DMS79 (cell line): ENCODE measurements at places on chromosomes 11 and 22.

DNA sequence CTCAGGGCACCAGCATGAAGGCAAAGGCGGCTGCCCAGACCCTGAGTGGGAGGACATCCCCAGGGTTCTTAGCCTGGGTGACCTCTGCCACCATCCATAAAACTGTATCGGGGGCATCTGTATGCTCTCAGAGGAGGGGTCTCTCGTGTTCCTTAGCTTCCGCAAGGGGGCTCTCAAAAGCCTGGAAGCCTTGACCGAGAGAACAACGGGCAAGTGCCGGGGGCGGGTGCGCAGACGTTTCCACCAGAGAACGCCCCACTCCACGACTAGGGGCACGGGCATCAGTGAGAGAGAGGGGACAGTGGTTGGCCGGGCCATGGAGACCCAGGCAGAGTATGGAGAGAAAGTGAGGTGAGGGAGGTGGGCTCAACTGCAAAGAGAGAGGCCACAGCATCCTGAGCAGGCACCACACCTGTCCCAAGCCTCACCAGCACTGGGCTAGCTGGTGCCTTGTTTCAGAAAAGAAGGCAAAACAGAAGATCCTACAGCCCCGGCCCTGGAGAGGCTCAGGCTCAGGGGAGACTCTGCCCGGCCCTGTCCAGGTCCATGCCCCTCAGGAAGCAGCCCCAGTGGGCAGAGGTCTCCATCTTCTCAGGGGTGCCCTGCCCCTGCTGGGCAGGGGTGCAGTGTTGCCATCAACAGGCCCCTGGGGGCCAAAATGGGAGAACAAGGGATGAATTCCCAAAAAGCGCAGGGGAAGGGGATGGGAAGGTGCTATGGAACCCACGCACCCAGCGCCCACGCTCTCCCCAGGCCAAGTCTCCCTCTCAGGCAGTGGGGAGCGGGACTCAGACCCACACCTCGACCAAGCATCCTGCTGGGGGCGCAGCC lies 5.9 kb downstream of the TSPAN32 start:
- no peak for DNase-seq

- no peak for DNase-seq
Observed at GRCh38 chr11:7900686-7901085, 30.4 kb downstream of the OR10A6 start.

DNA sequence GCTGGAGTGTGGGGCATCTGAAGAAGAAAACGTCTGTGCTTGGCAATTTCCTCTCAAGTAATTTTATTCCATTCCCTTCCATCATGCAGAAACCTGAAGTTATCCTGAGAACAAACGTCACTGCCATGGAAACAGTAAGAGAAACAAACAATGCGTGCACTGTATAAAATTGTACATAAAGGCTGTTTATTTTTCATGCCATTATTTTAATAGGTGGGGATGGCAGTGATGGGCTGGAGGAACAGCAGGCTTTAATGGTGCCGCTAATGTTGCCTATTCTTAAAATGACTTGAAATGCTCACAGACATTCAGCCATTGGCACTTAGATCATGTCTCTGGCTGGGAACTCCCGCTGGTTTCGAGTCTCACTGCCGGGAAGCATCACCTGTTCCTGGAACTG lies 7.5 kb upstream of the SEZ6L start:
- no peak for DNase-seq

GRCh38 chr11:76152741-76153570 lies 53.3 kb downstream of the WNT11 start:
- DNase-seq, result no peak

DNA sequence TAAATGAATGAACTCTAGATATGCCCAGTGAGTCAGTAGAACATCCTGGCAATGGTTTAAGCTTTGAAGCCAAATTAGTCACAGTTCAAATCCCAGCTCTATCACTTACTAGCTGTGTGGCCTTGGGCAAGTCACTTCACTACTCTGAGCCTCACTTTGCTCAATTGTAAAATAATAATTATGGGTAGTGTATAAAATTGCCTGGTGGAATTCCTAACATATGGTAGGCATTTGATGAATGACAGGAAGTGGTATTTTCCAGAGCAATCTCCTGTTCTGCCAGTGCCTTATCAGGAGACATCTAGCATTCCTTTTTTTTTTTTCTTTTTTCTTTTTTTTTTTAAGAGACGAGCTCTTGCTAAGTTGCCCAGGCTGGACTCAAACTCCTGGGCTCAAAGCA lies 13.0 kb downstream of the SCN4B start:
- no peak for DNase-seq

DNA sequence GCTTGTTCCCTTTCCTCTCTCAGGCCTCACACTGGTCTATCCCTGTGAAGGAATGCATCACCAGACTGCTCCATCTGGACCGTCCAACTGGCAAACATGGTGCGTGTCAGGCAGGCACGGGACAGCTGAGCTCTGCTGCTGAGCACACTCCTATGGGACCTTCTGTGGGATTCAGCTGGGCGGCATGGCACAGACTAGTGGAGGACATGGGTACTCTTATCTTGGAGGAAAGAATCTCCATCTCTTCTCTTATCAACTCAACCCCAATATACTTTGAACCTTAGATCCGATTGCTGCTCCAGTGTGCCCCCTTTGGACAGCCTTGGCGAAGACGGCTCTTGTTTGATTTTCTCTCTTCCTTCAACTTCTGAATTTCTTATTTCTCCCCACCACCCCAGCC lies 593.6 kb downstream of the ETS1 start:
- no peak for DNase-seq

DNA sequence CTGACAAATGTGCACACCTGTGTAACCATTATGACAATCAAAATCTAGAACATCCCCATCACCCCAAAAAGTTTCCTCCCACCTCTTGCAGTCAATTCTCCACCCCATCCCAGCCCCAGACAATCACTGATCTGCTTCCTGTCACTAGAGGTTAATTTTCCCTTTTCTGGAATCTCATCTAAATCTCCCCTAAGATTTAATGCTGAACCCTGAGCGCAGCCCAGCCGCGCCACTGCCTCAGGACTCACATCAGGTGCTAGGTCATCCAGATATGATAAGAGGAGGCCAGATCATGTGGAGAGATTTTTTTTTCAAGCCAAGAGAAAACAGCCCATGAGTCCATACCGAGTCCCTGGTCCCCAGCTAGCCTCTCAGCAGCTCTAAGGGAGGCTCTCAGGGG lies 4.3 kb upstream of the TMPRSS13 start:
- no peak for DNase-seq

DNA sequence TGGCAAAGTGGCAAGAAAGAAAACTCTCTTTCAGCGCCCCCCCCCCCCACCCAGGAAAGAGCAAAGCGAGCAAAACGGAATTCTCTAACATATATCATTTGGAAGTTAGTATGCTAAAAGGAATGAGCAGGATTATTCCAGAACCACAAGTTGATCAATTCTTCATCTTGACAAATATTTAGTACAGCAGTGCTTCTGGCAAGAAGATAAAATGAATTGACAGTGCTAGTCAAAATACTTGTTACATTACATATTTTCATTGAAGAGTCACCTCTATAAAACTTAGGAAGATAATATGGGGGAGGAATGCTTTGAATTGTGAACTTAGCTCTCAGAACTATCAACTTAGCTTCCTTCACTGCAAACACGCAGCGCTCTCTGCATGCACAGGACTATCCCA lies 377.4 kb downstream of the DYNC2H1 start:
- no peak for DNase-seq
